ENCODE measurements at places on chromosomes 5 and 9. TPM values are rescaled to one million over a fixed set of nuclear protein-coding genes. Genes with fewer than 3 reads are reported as not detected.

DNA sequence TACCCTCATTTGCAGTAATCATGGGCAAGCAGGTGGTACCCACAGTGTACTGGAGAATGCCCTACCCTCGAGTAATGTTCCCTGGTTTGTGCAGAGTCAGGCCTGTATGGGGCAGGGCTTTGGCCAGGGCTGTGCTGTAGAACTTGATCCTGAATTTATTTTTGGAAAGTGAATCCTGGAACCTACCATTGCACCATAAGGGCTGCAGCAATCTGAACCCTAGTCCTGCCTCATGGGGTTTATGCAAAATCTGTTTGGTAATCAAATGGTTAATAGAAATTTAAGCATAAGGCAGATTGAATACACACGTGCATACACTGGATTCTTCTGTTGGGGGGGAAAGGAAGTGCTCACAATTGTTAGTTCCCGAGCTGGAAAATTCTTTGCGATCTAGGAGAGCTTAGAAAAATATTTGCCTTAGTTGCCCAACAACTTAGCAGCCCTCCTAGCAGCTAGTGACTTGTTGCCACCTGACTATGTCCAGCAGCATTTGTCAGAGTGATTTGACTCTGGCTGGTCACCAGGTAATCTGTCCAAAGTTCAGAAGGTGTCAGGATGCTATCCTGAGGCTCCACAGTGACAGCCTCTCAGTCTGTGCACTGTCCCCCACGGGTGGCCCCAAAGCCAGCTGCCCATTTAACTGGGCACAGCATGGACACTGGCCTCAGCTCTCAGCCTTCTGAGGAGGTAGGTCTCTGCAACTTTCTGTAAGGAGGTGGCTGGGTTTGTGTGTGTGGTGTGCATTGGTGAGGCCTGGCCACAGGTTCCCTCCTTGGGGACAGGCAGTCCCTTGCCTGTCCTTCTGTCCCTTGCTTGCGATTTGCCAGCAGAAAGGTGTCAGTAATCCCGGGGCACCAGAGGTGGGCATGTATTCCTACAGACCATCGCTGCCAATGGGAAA, 8.3 kb downstream of the MVB12B start:
- no peaks in the 10 kb centered on the region for H3K36me3 ChIP-seq
- peaks cover 68% of the 10 kb centered on the region for H3K4me1 ChIP-seq
- H3K27me3 ChIP-seq: no peaks in the 10 kb centered on the region

DNA sequence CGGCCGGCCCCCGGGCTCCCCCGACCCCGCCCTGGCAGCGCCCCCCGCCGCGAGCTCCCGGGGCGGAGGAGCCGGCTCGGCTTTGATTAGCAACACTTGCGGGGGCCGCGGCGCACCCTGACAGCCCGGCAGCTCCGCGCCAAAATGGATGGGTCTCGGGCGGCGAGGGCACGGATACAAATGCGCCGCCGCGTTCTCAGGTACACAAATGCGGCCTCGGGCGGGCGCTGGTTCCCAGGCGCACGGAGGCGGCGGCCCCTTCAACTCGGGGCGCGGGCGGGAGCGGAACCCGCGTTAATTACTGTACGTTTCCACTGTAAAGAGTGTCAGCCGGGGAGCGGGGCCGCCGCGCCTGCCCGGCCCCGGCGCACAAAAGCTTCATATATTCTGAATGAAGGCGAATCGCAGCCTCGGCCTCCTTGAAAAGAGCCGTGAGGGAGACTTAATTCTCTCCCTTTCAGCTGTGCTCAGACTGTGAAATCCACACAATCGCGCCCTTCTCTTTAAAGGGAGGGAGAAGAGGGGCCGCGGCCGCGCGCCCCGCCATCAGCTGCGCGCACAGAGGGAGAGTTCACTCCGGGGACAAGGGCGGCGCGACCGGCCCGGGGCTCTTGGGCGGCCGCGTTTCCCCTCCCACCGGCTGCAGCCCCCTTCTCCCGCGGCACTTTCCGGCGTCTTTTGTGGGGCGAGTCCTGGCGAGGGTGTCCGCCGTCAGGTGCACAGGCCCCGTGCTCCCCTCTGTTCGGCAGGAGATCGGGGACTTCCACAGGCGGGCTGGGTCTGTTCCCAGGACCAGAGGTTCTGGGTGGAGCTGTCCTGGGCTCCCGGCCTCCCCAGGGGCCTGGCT, 27.0 kb downstream of the MSX2 start:
- no peaks in the 10 kb centered on the region for H3K36me3 ChIP-seq
- peaks cover 10% of the 10 kb centered on the region for H3K27me3 ChIP-seq
- peak overlapping the region; percentile 54 for H3K27ac ChIP-seq
- peaks cover 13% of the 10 kb centered on the region for H3K4me1 ChIP-seq
- peak overlapping the region; percentile 79 for H3K4me3 ChIP-seq

DNA sequence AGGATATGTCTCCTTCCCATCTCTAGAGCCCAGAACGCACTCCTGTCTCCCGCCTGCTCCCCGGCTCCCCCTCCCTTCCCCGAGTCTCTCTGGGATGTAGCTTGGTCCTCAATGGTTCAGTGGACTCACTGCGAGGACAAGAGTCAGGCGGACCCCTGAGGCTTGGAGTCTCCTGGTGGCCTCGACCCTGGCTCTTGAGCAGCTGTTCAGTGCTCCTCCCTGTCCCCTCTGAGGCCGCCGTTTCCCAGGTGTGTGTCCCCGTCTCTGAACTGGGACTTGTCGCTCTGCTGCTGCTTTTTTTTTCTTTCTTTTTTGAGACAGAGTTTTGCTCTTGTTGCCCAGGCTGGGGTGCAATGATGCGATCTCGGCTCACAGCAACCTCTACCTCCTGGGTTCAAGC, 44.8 kb upstream of the IER5L start:
- peaks cover 21% of the 10 kb centered on the region for H3K4me1 ChIP-seq
- H3K27ac ChIP-seq: no peak overlapping the region
- H3K27me3 ChIP-seq: no peaks in the 10 kb centered on the region
- H3K4me3 ChIP-seq: no peak overlapping the region

DNA sequence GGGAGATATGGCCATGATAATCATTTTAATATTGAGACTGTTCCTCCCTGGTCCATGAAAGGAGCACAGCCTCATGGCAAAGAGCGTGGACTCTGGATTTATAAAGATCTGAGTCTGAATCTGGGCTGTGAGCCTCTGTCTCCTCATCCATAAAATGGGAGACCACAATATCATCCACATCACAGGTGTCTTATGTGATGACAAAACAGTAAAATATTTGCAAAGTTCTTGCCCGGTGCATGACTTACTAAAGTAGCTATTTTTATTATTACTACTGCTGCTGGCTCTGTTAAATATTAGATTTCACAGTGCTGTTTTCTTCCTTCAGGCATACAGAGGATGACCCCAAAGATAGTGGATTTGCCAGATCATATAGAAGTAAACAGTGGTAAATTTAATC, 74.1 kb downstream of the TEK start:
- no peak overlapping the region for H3K27ac ChIP-seq
- no peaks in the 10 kb centered on the region for H3K27me3 ChIP-seq
- H3K36me3 ChIP-seq: peaks cover 3% of the 10 kb centered on the region

DNA sequence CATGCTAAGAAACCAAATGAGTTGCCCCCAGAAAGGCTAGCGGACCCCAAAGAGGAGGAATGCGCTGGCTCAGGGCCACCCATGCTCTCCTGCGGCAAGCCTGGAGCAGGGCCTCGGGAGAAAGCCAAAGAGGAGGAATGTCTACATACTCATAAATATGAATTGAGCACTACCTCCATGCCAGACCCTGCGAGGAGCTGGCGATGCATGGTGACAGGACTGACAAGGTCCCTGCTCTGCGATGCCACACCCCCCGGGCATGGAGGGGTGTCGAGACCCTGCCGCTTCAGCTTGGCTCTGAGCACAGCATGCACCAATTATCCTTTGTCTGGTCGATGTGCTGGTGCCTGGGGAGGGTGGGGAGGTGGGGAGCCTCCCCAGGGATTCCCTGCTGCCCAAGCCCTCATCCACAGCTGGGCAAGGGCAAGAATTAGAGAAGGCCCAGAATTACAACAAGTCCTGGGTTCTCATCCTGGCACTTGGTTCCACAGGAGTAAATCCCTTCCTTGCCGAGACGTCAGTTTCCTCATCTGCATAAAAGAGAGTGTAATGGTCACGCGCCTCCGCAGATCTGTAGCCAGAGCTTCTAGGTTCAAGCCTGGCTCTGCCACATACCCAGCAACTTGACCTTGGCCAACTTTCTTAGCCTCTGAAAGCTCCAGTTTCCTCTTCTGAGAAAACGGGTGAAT, 74.4 kb downstream of the FAM114A2 start:
- H3K4me3 ChIP-seq: no peak overlapping the region
- H3K27ac ChIP-seq: no peak overlapping the region
- peaks cover 28% of the 10 kb centered on the region for H3K4me1 ChIP-seq
- H3K27me3 ChIP-seq: peaks cover 8% of the 10 kb centered on the region

DNA sequence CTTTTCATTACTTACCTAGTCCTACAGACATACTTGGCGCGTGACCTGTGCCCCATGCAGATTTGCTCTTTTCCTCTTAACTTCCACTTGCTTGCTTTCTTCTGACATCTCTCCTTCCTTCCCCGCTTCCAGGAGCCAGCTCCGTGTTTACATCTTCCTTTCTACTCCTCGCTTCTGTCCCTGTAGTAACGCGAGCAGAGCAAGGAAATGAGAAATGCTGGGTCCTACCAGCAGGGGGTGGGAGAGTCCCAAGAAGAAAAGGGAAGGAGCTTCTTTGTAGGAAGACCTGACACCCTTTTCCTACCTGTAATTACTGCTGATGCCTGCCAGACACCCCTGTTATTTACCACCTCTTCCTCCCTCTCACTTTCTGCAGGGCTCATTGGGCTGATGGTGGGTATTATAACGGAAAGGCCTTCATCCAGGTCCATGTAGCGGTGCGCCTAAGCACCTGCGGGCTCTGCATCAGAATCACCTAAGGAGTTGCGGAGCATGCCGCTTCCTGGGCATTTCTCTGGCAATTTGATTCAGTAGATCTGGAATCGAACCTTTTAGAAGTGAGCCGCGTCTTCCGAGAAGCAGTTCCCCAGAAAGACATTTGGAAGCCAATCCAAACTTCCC, 1260.8 kb upstream of the WWC1 start:
- H3K4me3 ChIP-seq: no peak overlapping the region
- no peaks in the 10 kb centered on the region for H3K36me3 ChIP-seq
- DNase-seq: no peak

- H3K4me3 ChIP-seq: no peak overlapping the region
- no peak overlapping the region for H3K27ac ChIP-seq
- no peaks in the 10 kb centered on the region for H3K4me1 ChIP-seq
- peaks cover 10% of the 10 kb centered on the region for H3K27me3 ChIP-seq
These were observed 241.4 kb downstream of the DRD1 start for GRCh38 chr5:175202463-175203068.

DNA sequence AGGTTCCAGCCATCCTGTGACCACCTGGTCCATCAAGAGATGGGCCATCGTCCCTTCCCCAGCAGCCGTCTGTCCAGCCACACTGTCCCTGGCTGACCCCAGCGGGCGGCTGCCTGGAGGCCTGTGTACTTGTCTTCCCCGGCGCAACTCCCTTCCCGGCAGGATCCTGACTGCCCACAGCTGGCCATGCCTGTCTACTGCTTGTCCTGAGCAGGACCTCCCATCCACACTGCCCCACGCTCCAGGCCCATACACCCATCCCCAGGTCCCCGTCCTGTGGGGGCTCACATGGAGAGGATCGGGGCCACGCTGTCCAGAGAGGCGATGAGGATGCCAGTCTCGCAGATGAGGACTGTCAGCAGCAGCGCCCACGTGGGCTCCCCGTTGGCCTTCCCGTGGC, 35.5 kb downstream of the SLC12A7 start:
- H3K4me1 ChIP-seq: no peaks in the 10 kb centered on the region
- H3K36me3 ChIP-seq: peaks cover 5% of the 10 kb centered on the region
- H3K27ac ChIP-seq: no peak overlapping the region
- no peak for DNase-seq
- H3K27me3 ChIP-seq: peaks cover 6% of the 10 kb centered on the region

- H3K27me3 ChIP-seq: no peaks in the 10 kb centered on the region
- H3K36me3 ChIP-seq: no peaks in the 10 kb centered on the region
- H3K4me1 ChIP-seq: peaks cover 29% of the 10 kb centered on the region
- no peak overlapping the region for H3K4me3 ChIP-seq
- H3K27ac ChIP-seq: no peak overlapping the region
These were observed 152.8 kb upstream of the PAPPA start for GRCh38 chr9:116000748-116001329.

DNA sequence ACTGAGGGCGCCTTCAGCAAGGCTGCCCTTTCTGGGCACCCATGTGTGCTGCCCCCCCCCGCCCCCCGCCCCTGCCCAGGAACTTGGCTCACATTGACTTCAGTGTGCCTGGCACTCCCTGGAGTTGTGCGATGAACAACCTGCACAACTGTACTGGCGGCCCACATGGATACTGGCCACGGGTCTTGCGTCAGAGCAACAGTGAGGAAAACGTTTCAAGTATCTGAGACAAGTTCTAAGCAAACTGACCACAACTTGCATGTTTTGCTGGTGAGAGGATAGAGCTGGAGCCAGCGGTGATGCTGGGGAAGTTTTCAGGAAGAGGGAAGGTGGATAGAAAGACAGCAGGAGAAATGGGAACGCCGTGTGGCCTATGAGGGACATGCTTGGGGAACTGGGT, 45.4 kb downstream of the HABP4 start:
- no peak for DNase-seq
- H3K4me3 ChIP-seq: no peak overlapping the region
- no peak overlapping the region for H3K27ac ChIP-seq
- H3K4me1 ChIP-seq: no peaks in the 10 kb centered on the region
- H3K36me3 ChIP-seq: peaks cover 13% of the 10 kb centered on the region
- H3K27me3 ChIP-seq: no peaks in the 10 kb centered on the region

DNA sequence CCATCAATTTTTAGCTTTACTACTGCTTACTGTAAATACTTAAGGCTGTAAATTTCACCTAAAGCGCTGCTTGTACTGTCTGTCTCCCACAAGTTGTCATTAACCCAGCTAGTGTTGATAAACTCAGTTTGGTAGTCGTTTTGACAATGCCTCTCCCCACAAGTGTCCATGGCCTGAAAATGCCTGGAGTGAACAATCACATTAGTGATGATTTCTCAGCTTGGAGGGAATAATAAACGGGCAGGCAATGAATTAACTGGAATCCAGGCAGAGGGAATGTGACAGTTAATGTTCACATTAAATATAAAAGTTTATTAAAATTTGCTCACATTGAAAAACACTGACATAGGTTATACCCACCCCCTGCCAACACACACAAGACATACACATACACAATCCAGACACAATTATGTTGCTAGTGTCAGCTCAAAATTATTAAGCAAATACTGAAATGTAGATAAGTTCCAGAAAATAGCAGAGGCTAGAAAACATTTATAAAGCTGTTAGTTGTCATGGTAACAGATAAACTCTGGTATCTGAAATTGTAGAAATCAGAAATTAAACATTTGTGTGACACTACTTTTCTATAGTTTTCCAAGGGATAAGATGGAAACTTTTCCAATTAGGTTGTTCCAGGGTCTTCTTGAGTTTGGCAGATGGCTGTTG, 341.9 kb downstream of the DIRAS2 start:
- no peak for DNase-seq
- peaks cover 31% of the 10 kb centered on the region for H3K4me1 ChIP-seq
- H3K27ac ChIP-seq: peak overlapping the region; percentile 94
- H3K27me3 ChIP-seq: no peaks in the 10 kb centered on the region
- H3K36me3 ChIP-seq: no peaks in the 10 kb centered on the region

The LCN9 gene
- total RNA-seq: 2.0 TPM

The HNRNPK gene
- total RNA-seq: 392 TPM

The PCDHGB1 gene
- total RNA-seq: 2.7 TPM

The ANKS6 gene
- 17.1 TPM for total RNA-seq

The PDLIM7 gene
- total RNA-seq: 633 TPM
